ENCODE measurements at places on chromosomes 16 and 17. TPM values are rescaled to one million over a fixed set of nuclear protein-coding genes. Genes with fewer than 3 reads are reported as not detected.

The KCNG4 gene
- total RNA-seq: not detected

The OR1F1 gene
- total RNA-seq: not detected

The SMIM36 gene
- not detected for total RNA-seq

The KCNJ18 gene
- total RNA-seq: not detected

DNA sequence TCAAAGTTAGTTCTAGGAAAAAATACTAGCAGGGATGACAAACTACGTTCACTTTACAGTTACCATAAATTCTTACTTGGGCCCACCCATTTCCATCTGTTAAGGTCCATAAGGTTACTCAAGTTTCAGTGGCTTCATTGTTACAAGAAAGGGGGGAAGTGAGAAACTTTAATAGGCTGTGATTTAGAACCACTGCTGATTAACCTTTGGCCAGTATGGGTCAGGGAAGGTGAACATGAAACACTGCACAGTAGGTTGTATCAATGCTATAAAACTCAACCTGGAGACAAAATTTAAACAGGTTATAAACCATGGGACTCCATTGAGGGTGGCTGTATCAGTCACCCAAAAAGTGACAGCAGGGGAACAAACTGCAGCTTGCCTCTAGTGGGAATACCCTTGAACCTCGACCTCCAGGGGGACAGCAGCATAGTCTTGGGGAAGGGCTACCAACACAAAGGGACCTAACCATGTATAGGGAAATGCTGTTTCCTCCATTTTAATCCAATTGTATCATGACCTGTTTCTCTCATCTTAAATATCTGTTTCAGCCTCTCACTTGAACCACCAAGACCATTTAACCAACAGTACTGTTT is 10.4 kb downstream of the PTRH2 start:
- H3K4me1 ChIP-seq: no peaks in the 10 kb centered on the region
- H3K36me3 ChIP-seq: no peaks in the 10 kb centered on the region
- no peak overlapping the region for H3K4me3 ChIP-seq
- DNase-seq: no peak
- no peaks in the 10 kb centered on the region for H3K27me3 ChIP-seq
- H3K27ac ChIP-seq: no peak overlapping the region

GRCh38 chr17:66446419-66446818 is 144.0 kb downstream of the PRKCA start:
- no peak for DNase-seq
- H3K27me3 ChIP-seq: no peaks in the 10 kb centered on the region
- H3K27ac ChIP-seq: no peak overlapping the region
- no peak overlapping the region for H3K4me3 ChIP-seq

The NEUROD2 gene
- total RNA-seq: not detected

The NUDT21 gene
- 46.0 TPM for total RNA-seq

The ITGAD gene
- 0.15 TPM for total RNA-seq

- no peaks in the 10 kb centered on the region for H3K36me3 ChIP-seq
- no peak overlapping the region for H3K27ac ChIP-seq
- no peaks in the 10 kb centered on the region for H3K27me3 ChIP-seq
- no peak for DNase-seq
- no peaks in the 10 kb centered on the region for H3K4me1 ChIP-seq
These were observed 6.3 kb downstream of the CACNG1 start for GRCh38 chr17:67050471-67051154.
